ENCODE measurements at places on chromosomes 2 and 18. TPM values are rescaled to one million over a fixed set of nuclear protein-coding genes. Genes with fewer than 3 reads are reported as not detected.
A peak's percentile ranks its signal among the peaks of the same experiment; 100 is the strongest.

RAX gene
- not detected for total RNA-seq

ANKRD30BL gene
- total RNA-seq, result not detected

SKOR2 gene
- total RNA-seq, result not detected

COL4A3 gene
- 0.47 TPM for total RNA-seq

EGR4 gene
- not detected for total RNA-seq

RPL37A gene
- 975 TPM for total RNA-seq

SRSF7 gene
- 243 TPM for total RNA-seq

SERPINB4 gene
- total RNA-seq, result 0.05 TPM

GRCh38 chr2:60544954-60545560 is 8.4 kb downstream of the BCL11A start:
- DNase-seq, result no peak

- DNase-seq, result peak; percentile 8
Measured at GRCh38 chr2:148124271-148124670, 103.4 kb downstream of the MBD5 start.

DNA sequence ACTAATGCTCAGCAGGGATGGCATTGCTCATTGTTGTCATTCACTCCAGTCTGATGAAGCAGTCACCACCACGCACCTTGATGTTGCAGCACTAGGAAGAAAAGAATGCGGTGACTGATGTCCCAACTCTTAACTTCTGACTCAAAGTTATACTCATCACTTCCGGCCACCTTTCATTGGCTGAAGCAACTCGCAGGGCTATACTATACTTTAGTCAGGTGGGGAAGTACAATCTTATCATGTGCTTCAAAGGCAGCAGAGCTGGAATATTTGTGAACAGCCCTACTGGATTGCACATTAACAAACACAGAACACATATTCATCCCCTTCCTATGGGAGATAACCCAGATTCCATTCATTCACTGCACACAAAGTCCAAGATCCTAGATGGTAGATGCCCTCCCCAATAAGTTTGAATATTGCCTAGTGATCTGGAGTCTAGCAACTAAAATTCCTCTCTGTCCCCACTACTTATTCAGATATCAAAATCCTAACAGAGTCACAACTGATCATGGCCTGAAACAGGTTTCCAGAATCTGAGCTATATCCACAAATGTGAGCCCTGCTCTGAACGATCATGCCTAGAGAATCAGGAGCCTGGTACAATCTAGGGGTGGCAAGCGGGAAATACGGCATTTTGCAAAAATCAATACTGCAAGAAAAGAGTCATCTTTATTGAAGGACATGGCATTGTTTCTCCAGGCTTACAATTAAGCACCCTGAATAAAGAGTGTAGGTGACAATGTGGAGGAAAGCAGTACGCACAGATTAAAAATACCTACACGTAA is 3.4 kb upstream of the SPATS2L start:
- peak; percentile 86 for DNase-seq

- DNase-seq, result no peak
Measured at GRCh38 chr2:71556692-71557250, 103.4 kb downstream of the DYSF start.

DNA sequence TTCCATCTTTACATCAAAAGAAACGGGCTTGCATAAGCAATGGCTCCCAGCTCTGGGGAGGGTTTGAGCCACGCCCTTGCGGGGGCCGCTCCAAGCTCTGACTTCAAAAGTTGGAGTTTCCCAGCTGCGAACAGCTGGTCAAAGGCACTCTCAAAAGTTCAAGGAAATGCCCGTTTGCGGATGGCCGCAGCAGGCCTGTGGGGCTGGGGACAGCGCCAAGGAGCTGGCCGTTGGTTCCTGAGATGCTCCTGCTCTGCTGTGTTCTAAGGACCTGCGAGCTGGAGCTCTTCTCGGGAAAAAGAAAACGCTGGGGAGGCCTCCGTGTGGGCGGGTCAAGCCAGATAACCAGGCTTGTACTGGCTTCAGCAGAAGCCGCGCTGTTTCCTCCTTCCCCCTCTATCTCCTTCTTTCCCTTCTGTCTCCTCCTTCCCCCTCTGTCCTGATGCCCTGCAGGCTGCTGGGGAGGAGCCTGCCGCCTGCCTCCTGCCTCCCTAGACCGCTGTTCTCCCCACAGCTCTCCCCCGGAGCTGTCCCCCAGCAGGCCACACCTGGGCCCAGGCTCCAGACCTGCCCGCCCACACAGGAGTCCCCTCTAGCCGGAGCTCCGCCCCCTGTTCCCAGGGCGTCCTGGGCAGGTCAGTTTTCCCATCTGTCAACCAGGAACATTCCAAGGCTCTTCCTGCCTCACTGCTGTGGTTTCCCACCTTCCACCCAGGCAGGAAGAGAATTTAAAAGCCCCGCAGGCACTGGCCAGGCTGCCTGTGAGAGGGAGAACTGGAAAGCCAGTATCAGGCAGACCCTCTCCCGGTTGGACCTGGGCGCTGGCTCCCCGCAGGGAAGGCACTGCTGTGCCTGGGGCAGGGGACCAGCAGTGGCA is 14.1 kb downstream of the KLF11 start:
- peak; percentile 42 for DNase-seq

- peak; percentile 60 for DNase-seq
Measured at GRCh38 chr2:45241061-45241561, 231.9 kb upstream of the SIX2 start.

GRCh38 chr18:79193826-79194225 is 124.6 kb downstream of the ATP9B start:
- no peak for DNase-seq

GRCh38 chr18:39607034-39607433 is 2041.4 kb upstream of the CELF4 start:
- no peak for DNase-seq

- DNase-seq, result peak; percentile 84
Measured at GRCh38 chr18:7902399-7902839, 335.3 kb downstream of the PTPRM start.

DNA sequence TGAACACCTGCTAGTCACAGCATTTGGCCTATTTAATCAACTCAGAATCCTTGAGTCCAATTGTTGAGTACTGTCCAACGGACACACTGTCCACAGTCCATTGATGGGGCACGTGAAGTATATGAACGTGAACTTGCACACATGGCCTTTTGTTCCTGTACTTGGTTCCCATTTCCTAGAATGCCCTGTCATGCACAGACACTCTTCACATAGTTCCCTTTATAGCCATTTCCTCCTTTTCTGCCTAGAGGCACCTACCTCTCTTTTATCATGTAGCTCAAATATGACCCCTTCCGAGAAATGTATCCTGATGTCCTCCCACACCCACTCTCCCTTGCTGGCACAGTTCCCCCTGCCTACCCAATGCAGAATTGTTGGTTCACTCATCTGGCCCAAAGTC is 8.7 kb upstream of the CRYGA start:
- peak; percentile 10 for DNase-seq

- DNase-seq, result peak; percentile 38
Measured at GRCh38 chr2:85308896-85309555, 18.8 kb downstream of the TGOLN2 start.

DNA sequence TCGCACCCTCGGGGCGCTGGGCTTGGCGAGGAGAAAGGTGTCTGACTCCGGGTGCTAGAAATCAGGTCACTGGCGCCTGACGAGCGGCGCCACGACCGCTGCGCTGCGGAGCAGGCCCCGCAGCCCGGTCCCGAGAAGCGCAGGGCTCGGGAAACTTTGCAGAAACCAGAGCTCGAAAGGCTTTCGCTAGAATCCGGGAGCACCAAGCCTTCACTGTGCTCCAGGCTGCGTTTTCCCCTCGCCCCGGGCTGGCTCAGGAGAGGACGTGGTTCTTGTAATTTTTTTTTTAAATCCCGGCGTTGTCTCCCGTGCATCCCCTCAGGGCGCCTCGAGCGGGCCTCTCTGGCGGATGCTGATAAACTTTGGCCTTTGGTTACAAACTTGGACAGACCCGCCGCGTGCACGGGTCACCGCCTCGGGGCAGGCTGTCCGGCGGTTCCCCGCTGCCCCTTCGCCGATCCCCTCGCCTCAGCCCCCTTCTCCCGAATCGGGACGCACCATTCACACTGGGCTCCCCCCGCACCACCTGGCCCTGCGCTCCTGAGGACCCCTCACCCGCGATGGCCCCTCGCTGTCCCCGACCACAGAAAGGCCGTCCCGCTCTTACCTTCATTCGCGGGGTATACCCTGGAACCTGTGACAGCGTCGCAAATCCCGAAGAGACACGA is 419 bp downstream of the EPHA4 start:
- DNase-seq, result peak; percentile 57

- no peak for DNase-seq
Measured at GRCh38 chr2:231696004-231696367, 12.3 kb upstream of the PTMA start.

DNA sequence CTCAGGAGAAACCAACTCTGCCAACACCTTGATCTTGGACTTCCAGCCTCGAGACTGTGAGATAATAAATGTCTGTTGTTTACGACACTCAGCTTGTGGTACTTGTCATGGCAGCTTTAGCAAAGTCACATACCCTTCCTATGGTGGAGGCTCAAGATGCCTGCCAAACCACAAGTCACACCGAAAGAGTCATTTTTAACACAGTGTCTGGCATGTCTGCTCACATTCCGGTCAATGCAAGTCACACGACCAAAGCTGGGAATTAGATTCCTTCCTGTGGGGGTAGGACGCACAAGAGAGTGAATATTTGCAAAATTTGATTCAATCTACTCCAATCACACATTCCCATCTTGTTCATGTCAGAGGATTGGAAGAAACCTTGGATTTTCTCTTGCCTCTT is 24.6 kb downstream of the KCNE4 start:
- DNase-seq, result peak; percentile 94

- no peak for DNase-seq
Measured at GRCh38 chr2:162963156-162963555, 124.6 kb upstream of the KCNH7 start.

DNA sequence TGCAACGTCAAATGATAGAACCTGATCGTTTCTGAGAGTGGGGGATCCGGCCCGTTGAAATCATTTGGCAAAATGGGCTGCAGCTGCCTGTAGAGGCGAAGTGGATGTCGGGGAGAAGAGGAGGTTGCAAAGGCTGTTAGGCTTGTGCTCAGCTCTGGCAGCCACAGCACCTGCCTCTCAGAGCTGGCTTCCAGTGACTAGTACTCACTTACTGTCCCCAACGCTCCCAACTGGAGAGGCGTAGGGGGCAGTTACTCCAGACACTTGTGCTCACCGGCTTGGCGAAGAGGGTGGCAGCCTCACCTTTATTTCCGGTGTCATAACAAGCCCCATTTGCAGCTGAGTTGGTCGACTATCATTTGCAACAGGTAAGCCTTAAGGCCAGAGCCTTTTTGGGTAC is 37.9 kb downstream of the NCK2 start:
- DNase-seq, result no peak

GRCh38 chr2:175123254-175123653 is 44.7 kb downstream of the ATF2 start:
- DNase-seq, result no peak

- DNase-seq, result no peak
Measured at GRCh38 chr2:233025706-233026105, 6.8 kb upstream of the NEU2 start.

GRCh38 chr2:209322041-209322440 is 101.8 kb upstream of the MAP2 start:
- DNase-seq, result no peak

DNA sequence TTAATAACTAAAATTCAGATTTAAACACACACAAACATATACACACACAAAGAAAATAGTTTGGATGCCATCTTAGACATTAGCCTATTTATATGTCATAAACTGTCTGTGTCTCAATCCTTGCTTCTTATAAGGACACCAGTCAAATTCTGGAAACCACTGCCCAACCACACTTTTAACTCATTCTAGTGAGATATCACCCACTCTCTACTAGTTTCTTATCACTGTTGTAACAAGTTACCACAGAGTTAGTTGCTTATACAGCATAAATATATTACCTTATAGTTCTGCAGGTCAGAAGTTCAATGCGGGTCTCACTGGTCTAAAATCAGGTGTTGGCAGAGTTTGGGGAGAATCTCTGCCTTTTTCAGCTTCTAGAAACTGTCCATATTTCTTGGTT is 239.1 kb downstream of the MTX2 start:
- no peak for DNase-seq
